ENCODE measurements at places on chromosomes 6 and 20.

- no peak for DNase-seq
These were observed 645.2 kb downstream of the KIF16B start for GRCh38 chr20:15927893-15928650.

- no peak for DNase-seq
These were observed 1.9 kb downstream of the PNRC1 start for GRCh38 chr6:89082486-89082891.

GRCh38 chr6:135759831-135760230 lies 91.7 kb upstream of the PDE7B start:
- DNase-seq, result no peak

DNA sequence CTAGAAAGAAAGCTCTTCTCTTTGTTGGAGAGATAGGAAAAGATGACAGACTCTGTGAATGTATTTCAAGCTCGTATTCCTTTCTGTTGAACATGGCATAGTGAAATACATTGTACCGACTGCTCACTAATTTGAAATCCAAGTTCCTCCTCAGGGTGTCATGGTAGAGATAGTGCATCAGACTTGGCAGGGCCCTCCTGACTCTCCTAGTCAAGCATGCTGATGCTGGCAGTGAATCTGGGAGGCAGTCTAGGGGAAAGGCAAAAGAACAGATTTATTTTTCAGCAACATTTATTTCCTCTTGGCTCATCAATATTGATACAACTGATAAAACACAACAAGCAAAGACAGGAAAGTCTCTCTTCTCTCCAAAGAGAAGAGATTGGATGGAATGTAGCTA lies 356.3 kb upstream of the IRAK1BP1 start:
- no peak for DNase-seq

- DNase-seq, result no peak
These were observed 768.4 kb downstream of the TFAP2A start for GRCh38 chr6:9646342-9647070.

GRCh38 chr20:35907017-35907701 lies 47.1 kb downstream of the SCAND1 start:
- no peak for DNase-seq

DNA sequence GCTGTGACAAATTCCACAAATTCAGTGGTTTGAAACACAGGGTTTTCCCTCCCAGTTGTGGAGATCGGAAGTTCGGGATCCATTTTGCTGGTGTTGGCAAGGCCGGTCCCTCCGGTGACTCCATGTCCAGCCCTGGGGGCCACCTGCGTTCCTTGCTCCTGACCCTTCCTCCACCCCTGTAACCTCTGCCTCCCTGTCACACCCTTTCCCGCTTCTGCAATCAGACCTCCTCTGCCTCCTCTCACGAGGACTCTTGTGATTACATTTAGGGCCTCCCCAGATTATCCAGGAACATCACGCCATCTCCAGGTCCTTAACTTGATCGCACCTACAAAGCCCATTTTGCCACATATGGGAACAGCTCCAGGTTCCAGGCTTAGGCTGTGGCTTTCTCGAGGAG lies 12.5 kb downstream of the RPS6KA2 start:
- no peak for DNase-seq

DNA sequence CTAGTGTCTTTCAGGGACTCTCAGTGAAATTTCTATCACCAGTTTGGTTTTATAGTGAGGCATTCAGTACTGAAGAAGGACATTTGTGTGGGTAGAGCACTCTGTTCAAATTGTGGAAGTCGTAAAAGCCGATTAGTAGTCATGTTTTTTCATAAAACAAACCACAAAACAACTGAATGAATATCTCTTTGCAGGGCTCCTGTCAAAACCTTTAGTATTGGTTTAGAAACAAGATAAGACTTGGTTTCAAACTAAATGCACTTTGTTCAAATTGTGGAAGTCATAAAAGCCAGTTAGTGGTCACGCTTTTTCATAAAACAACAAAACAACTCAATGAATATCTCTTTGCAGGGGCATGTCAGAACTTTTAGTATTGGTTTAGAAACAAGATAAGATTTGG lies 23.8 kb downstream of the ADGRF4 start:
- no peak for DNase-seq

DNA sequence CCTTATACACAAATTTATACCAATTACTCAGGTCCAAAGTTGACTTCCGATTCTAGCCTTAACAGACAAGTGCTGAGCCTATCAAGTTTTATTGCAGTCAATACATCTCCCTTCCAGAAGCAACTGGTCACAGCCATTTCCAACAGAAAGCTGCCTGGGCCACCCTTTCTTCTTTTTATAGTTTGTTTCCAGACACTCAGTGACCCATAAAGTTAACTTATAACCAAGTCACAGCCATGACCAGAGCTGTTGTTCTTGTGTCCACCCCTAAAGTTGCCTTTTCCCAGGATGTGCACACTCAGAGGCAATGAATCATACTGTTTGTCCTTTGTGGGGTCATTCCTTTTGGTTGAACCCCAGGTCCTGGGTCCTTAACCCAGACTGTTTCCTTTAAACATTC lies 89.9 kb downstream of the CD83 start:
- no peak for DNase-seq

- DNase-seq, result no peak
These were observed 659.4 kb downstream of the TENT5A start for GRCh38 chr6:81093051-81093450.

DNA sequence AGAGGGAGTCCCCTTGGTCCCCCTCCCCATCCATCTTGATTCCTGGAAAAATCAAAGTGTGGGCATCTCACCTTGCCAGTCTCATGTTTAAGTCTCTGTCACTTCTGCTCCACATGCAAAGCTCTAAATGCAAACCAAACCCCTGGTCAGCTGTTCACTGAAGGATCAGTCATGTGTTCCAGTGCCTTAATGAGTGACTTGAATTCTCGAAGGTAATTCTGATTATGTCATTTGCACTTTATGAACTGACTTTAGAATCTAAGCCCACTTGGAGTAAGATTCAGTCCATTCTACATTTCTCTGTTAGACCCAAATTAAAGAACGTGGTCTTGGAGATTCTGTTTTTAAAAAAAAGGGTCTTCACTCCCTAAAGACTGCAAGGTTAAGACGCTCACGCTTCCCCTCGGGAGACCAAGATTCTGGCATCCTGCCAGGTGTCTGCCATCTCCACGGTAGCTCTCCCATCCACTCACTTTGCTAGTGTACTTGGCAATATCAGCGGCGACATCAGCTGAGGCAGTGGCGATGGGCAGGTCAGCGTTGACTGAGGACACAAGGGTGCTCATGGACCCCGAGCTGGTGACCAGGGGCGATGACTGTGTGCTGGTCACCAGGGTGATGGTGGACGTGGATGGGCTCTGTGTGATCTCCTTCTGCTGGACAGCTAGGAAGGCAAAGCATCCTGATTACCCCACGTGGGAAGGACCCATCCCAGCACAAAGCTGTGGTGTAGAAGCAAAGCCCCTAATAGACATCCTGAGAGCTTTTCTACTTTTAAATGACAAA lies 120.5 kb downstream of the ZMYND8 start:
- DNase-seq, result no peak

GRCh38 chr6:119511024-119511423 lies 161.5 kb upstream of the MAN1A1 start:
- DNase-seq, result no peak

GRCh38 chr6:150194195-150194594 lies 51.4 kb downstream of the PPP1R14C start:
- DNase-seq, result no peak

DNA sequence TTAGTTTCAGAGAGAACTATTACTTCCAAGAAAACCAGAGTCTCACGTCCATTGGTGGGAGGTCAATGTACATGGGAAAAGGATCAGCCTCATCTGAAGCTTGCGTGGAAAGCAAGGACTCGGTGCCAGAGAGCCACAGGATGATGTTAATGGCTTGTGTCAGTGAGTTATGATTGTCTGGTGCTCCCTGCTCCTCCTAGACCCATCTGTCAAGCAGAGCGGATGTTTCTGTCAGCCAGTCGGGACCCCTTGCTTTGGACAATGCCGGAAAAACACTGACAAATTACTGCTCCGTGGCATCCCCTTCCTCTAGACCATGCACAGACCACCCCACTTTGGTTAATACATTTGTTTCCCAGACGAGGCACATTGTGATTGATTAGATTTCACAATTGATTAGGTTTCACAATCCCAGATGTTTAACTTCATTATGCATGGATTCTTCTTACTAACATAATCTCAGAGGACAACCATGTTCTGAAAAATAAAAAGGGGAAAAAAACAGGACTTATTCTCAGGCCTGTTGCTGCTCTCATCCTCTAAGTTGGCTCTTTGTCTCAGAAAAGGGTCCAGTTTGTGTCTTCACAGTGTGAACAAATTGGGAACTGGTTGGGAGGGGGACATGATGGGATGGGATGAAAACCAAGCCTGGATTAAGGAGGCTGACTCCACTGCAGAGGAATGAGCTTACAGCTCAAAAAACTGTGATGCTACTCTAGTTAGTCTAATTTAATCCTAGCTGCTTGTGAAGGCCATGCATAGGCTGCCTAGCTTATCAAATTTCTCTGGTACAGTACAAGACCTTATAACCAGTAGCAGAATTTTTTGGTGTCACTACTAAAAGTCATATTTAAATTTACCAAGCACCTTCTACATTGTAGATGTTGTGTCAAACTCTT lies 51.9 kb downstream of the UNC5CL start:
- DNase-seq, result no peak

- DNase-seq, result no peak
These were observed 49.3 kb upstream of the SCAF8 start for GRCh38 chr6:154683756-154684523.

GRCh38 chr6:142698751-142699150 lies 246.2 kb downstream of the HIVEP2 start:
- DNase-seq, result no peak

DNA sequence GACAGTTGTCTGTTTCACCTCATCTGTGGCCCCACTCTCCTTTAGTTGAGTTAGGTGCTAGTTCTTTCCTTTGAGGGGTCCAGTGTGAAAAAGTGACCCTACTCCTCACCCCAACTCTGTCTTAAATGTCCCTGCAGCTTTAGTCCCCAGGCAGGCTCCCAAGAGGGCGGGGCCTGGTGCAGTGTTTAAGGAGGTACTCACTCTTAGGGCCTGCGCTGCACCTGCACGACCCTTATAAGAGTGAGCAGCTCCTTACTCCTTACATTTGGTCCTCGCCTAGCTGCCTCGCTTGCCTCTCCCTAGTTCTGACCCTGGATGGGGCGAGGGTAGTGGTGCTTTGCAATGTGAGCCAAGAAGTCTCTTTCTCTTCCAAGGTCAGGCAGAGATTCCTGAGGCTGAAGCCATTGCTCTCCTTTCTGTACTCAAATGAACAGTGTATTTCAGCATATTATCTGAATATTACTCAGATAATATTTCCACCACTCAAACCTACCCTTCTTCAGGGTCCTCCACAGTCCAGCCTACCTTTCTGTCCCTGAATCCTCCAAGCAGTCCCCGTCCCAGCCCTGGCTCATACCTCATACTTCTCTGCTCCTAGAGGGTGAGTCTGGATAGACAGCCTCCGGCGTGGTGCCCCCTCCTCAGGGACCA lies 11.9 kb upstream of the VEGFA start:
- DNase-seq, result no peak

DNA sequence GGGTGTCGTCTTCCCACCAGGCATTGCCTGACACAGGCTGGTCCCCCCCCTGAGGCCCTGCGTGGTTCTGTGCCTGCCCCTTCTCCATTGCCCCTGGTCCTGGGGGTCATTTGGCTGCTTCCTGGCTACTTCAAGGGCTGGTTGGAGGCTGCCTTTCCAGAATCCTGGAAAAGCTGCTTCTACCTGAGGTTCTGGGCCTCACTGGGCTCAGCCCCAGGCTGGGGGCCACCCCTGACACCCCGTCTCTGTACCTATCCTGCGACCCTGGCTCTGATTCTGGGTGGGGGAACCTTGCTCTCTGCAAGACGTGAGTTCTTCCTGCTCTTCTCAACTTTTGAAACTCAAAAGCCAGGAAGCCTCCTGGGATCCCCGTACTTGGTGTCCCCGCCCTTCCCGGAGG lies 149.3 kb upstream of the PTPN1 start:
- DNase-seq, result no peak

GRCh38 chr6:10556992-10557391 lies 35.8 kb downstream of the GCNT2 start:
- DNase-seq, result no peak
